Esophagus (tissue), 2 donors: ENCODE measurements at places on chromosomes 11 and 22. TPM values are rescaled to one million over a fixed set of nuclear protein-coding genes. Genes with fewer than 3 reads are reported as not detected.

The OR10A4 gene
- not detected for polyA plus RNA-seq

The LUZP2 gene
- polyA plus RNA-seq: 0.20 TPM

The SLC3A2 gene
- 146 TPM for polyA plus RNA-seq

The CHADL gene
- polyA plus RNA-seq: 5.9 TPM

The MLC1 gene
- polyA plus RNA-seq: 0.08 TPM

The RRP8 gene
- 12.6 TPM for polyA plus RNA-seq

The OR8D4 gene
- polyA plus RNA-seq: not detected

The CDON gene
- polyA plus RNA-seq: 0.61 TPM

The NLRP14 gene
- polyA plus RNA-seq: not detected
